Activated CD4-positive, alpha-beta T cell treated with anti-CD3 and anti-CD28 coated beads for 36 hours (primary cell): ENCODE measurements at places on chromosomes 13 and 19.

DNA sequence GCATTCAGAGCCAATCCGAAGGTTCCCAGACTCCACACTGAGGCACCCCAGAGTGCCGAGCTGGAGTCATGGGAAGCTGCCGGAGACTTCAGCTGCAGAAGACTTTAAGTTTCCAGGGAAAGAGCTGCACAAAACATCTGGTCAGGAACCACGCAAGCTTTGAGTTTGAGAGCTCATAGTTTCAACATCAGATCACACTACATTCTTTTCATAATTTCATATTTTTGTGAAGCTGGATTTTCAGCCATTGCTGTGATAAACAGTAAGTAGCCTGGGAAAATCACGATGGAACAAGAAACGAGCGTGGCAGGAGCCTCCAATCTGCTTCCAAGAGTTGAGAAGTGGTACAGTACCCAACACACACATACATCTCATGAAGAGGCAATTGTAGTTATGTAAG lies 25.5 kb upstream of the ATP12A start:
- no peak overlapping the region for H3K4me3 ChIP-seq
- H3K27ac ChIP-seq: no peak overlapping the region
- H3K4me1 ChIP-seq: peaks cover 1% of the 10 kb centered on the region
- DNase-seq: no peak

GRCh38 chr13:105990256-105990958 lies 545.1 kb downstream of the EFNB2 start:
- no peak for DNase-seq
- H3K27ac ChIP-seq: no peak overlapping the region
- H3K4me1 ChIP-seq: no peaks in the 10 kb centered on the region
- H3K27me3 ChIP-seq: peaks cover 2% of the 10 kb centered on the region

DNA sequence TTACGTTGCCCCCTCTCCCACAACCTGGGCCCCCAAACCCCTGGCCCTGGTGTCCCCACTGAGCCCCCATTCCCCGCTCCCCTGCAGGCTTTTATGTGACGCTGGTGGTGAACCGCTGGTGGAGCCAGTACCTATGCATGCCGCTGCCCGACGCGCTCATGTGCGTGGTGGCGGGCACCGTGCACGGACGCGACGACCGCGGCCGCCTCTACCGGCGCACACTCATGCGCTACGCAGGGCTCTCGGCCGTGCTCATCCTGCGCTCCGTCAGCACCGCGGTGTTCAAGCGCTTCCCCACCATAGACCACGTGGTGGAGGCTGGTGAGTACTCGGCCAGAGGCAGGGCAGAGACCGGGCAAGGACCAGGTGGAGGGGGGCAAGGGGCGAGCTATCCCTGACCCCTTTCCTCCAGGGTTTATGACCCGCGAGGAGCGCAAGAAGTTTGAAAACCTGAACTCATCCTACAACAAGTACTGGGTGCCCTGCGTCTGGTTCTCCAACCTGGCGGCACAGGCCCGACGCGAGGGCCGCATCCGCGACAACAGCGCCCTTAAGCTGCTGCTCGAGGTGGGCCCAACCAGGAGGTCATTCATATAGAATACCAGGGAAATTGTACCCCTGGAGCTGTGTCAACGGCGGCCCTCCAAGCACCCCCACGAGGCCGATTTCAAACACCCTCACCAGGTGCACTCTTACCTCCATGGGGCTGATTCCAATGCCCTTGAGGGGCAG lies 3.0 kb downstream of the BEST2 start:
- H3K27me3 ChIP-seq: peaks cover 32% of the 10 kb centered on the region
- H3K36me3 ChIP-seq: no peaks in the 10 kb centered on the region
- no peak overlapping the region for H3K4me3 ChIP-seq
- H3K27ac ChIP-seq: no peak overlapping the region

- H3K4me1 ChIP-seq: peaks cover 80% of the 10 kb centered on the region
- H3K4me3 ChIP-seq: peak overlapping the region; percentile 11
- H3K27ac ChIP-seq: peak overlapping the region; percentile 65
- DNase-seq: peak; percentile 33
- H3K36me3 ChIP-seq: no peaks in the 10 kb centered on the region
Observed at GRCh38 chr19:8573316-8573715, 3.9 kb downstream of the MYO1F start.

DNA sequence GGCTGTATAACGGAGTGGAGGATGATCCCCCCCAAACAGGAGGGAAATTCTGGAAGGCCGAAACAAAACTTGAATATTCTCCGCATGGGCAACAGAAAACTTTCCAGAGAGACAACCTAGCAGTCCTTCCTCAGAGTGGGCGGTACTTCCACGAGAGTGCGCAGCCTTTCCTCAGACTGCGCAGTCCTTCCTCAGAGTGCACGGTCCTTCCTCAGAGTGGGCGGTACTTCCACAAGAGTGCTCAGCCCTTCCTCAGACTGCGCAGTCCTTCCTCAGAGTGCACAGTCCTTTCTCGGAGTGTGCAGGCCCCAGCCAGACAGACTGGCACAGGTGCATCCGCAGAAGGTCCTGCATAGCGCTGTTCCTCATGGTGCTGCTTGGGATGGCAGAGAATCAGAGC lies 12.7 kb upstream of the GALP start:
- no peak overlapping the region for H3K27ac ChIP-seq
- H3K4me1 ChIP-seq: peaks cover 13% of the 10 kb centered on the region
- DNase-seq: no peak
- no peak overlapping the region for H3K4me3 ChIP-seq
- peaks cover 13% of the 10 kb centered on the region for H3K36me3 ChIP-seq

GRCh38 chr19:53961523-53962356 lies 997 bp upstream of the CACNG8 start:
- no peak overlapping the region for H3K4me3 ChIP-seq
- DNase-seq: no peak
- peaks cover 2% of the 10 kb centered on the region for H3K4me1 ChIP-seq
- peaks cover 75% of the 10 kb centered on the region for H3K27me3 ChIP-seq

DNA sequence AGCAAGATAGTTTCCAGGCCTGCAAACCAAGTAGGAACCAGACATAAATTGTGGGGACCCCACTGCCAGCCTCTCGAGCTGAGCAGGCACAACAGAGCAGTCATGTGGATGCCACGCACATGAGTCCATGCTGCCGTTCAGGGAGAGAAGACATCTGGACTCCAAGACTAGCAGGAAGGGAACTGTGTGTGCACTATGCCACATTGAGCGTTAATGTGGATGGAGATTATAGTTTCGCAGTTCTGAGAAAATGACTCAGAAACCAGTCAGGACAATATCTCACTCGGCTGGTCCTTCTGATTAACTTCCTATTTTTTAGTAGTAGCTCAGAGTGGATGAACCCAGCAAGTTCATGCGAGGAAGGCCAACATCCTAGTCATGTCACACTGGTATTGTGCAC lies 124.9 kb downstream of the CRYL1 start:
- peaks cover 1% of the 10 kb centered on the region for H3K36me3 ChIP-seq
- H3K27ac ChIP-seq: peak overlapping the region; percentile 5
- H3K4me3 ChIP-seq: no peak overlapping the region
- H3K27me3 ChIP-seq: no peaks in the 10 kb centered on the region
- no peak for DNase-seq

DNA sequence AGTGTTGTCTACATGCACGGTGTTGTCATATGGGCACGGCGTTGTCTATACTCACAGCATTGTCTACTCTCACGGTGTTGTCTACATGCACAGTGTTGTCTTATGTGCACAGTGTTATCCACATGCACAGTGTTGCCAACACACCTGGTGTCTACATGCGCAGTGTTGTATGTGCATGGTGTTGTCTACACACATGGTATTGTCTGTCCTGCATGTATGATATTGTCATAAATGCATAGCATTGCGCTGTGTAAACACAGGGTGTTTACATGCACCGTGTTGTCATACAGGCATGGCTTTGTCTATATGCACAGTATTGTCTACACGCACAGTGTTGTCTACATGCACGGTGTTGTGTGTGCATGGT lies 6.8 kb downstream of the ADPRHL1 start:
- H3K4me3 ChIP-seq: no peak overlapping the region
- no peak overlapping the region for H3K27ac ChIP-seq
- H3K36me3 ChIP-seq: peaks cover 14% of the 10 kb centered on the region
- no peaks in the 10 kb centered on the region for H3K4me1 ChIP-seq
- no peaks in the 10 kb centered on the region for H3K27me3 ChIP-seq
- DNase-seq: no peak

DNA sequence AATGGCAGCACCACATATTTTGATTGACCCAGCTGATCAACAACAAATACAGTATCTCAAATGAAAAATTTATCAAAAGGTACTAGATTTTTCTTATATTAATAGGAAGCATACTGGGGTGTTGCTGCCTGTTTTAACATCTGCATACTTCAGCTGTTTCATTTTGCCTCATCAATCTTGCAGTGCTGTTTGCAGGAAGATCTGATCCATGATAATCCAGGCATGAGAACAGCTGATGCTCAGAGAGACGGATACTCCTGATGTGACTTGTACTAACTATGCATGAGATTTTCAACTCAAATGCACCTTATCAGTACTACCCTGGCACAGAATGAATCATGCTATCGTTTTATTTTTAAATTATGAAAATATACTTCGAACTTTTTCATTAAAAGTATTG lies 2136.8 kb downstream of the PCDH9 start:
- no peaks in the 10 kb centered on the region for H3K4me1 ChIP-seq
- no peak overlapping the region for H3K27ac ChIP-seq
- no peak for DNase-seq
- H3K27me3 ChIP-seq: no peaks in the 10 kb centered on the region
- no peak overlapping the region for H3K4me3 ChIP-seq

DNA sequence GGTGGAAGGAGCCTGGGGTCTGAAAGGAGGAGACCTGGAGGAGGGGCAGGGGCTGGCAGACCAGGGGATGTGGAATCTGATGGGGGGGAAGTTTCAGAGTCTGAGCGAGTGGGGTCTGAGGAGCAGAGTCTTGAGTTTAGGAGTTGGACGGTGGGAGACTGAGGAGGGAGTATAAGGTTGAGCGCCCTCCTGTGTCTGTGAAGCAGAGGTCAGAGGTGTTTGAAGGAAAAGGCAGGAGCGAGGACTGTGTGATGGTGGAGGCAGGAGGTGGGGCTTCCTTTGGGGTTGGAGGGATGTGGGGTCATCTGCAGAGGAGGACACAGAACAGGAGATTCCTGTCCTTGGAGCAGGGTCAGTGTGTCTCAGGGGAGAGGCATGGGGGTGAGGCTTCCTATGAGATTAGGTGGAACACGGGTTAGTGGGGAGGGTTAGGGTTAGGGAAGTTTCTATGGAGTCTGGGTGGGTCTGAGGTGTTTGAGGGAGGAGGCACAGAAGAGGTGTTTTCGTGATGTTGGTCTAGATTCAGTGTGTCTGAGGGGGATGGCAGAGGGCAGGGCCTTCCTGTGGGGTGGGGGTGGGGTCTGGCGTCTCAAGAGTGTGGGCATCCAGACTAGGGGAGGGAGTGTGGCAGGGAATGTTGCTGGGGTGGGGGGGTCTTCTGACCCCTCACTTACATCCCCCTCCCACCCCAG lies 8.3 kb downstream of the RYR1 start:
- no peak overlapping the region for H3K27ac ChIP-seq
- peaks cover 4% of the 10 kb centered on the region for H3K27me3 ChIP-seq
- peak; percentile 36 for DNase-seq
- H3K4me3 ChIP-seq: no peak overlapping the region
- peaks cover 4% of the 10 kb centered on the region for H3K4me1 ChIP-seq
- no peaks in the 10 kb centered on the region for H3K36me3 ChIP-seq

GRCh38 chr19:58368561-58369360 lies 6.2 kb upstream of the ZNF497 start:
- H3K4me1 ChIP-seq: no peaks in the 10 kb centered on the region
- H3K27me3 ChIP-seq: no peaks in the 10 kb centered on the region
- H3K36me3 ChIP-seq: no peaks in the 10 kb centered on the region
- no peak overlapping the region for H3K27ac ChIP-seq
- H3K4me3 ChIP-seq: no peak overlapping the region
- DNase-seq: no peak

GRCh38 chr19:55304279-55304978 lies 20.6 kb downstream of the BRSK1 start:
- DNase-seq: peak; percentile 75
- peaks cover 6% of the 10 kb centered on the region for H3K4me1 ChIP-seq
- H3K4me3 ChIP-seq: no peak overlapping the region
- H3K36me3 ChIP-seq: no peaks in the 10 kb centered on the region
- no peaks in the 10 kb centered on the region for H3K27me3 ChIP-seq
- no peak overlapping the region for H3K27ac ChIP-seq

DNA sequence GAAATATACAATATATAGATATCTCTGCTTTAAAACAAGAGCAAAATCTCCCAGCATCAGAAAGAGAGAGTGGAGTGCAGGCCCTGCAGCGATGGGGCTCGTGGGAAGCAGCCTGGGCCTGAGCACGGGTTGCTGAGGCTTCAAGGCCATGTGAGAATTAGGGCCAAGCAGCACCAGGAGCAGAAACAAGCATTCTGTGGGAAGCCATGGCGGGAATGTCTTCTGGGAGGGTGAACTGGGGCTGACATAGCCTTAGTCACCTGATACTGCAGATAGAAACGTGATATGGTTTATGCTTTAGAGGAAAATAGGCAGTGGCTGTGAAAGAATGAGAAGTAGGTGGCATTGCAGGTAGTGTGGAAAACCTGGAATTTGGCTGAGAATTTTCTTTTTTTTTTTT lies 472.3 kb downstream of the IRS2 start:
- DNase-seq: no peak
- no peak overlapping the region for H3K4me3 ChIP-seq
- no peaks in the 10 kb centered on the region for H3K36me3 ChIP-seq
- H3K4me1 ChIP-seq: no peaks in the 10 kb centered on the region
- no peak overlapping the region for H3K27ac ChIP-seq

GRCh38 chr19:41945135-41945766 lies 13.9 kb downstream of the RABAC1 start:
- DNase-seq: peak; percentile 95
- peaks cover 50% of the 10 kb centered on the region for H3K4me1 ChIP-seq
- peak overlapping the region; percentile 41 for H3K4me3 ChIP-seq
- no peaks in the 10 kb centered on the region for H3K36me3 ChIP-seq
- H3K27ac ChIP-seq: peak overlapping the region; percentile 96
